ENCODE measurements at places on chromosomes 5 and 9.

DNA sequence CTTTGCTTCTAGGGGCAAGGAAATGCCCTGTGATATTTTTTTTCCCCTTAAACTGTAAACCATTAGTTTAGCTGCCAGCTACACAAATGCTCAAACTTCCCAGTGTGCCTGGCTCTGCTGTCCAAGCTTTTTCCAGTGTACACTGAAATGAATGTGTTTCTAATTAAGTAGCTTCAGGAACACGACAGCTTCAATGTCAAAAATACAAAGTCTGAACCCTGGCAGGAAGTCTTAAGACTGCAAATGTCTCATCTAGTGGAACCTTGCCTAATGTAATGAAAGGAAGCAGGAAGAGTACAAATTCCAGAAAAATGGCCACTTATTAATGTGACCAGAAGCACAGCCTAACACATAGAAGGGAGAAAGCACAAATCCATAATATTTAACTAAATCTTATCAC lies 255.2 kb downstream of the CRB2 start:
- DNase-seq: no peak

- DNase-seq: no peak
Measured at GRCh38 chr5:116492016-116492623, 82.5 kb downstream of the SEMA6A start.

DNA sequence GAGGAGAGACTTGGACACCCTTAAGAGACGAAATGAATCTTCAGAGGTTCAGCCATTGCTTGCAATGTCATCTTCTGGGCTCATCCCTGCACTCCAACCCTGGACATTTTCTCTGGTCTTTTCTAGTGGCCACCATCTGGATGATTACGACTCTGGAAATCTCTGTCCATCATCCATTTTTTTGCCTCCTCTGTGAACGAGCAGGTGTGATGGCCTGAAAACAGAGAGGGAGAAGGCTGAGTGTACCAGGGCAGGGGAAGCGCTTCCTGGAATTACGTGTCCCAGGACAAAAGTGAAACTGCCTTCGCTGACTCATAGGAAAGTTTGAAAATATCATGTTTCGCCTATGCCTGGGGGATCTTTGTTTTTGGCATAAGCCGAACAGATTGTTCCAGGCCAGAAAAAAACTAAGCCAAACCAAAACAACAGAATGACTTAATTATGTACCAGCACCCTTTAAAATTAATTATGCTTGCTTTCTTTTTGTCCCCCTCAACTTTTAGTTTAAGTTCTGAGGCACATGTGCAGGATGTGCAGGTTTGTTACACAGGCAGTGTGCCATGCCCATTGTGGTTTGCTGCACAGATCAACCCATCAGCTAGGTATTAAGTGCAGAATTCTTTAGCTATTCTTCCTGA lies 31.9 kb downstream of the ANKRD33B start:
- DNase-seq: no peak

GRCh38 chr9:91429501-91429900 lies 5.9 kb upstream of the NFIL3 start:
- DNase-seq: no peak

GRCh38 chr9:117733465-117733864 lies 29.3 kb downstream of the TLR4 start:
- no peak for DNase-seq

GRCh38 chr9:13034694-13035002 lies 244.8 kb downstream of the MPDZ start:
- DNase-seq: no peak

DNA sequence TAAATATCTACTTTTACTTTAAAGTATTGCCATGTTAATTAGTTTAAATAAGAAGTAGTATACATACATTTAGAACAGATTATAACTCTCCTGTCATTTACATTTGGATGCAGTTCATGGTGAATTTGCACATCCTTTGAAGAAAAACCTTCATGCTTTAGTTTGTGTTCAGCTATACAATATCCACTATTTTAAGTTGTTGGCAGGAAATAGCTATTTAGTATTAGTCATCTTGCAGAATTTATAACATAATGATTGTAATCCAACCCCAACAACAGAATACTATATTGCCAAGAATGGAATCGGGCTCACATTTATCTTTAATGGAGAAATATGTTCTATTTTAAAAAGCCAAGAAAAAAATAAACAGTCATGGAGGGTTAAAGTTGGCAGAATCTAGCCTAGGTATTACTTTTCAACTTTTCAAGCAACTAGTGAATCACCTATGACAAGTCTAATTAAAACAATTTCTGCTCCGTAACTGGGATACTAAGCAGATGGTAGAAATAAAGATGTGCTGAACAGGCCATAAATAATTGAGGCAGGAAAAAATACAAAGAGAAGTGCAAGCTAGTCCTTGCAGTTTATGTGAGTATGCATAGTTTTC lies 1170.6 kb upstream of the NUDT12 start:
- DNase-seq: no peak

- DNase-seq: no peak
Measured at GRCh38 chr5:113807427-113807991, 294.0 kb downstream of the YTHDC2 start.

DNA sequence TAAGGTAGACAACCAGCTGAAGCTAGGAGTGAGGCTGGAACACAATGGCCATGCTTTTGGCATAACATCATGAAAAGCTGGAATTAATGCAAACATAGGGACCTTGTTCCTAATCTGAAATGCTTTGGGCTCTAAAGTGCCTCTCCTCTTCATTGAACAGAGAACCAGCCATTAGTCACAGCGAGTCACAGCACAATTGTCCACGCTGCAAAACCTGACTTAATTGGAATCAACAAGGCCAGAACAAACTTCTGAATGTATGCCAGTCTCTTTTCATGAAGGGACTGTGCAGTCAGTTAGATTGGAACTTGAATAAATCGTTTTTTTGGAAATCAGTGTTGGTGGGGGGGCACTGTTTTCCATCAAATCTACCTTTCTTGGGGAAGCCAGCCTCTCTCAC lies 96.5 kb downstream of the JAKMIP2 start:
- no peak for DNase-seq

DNA sequence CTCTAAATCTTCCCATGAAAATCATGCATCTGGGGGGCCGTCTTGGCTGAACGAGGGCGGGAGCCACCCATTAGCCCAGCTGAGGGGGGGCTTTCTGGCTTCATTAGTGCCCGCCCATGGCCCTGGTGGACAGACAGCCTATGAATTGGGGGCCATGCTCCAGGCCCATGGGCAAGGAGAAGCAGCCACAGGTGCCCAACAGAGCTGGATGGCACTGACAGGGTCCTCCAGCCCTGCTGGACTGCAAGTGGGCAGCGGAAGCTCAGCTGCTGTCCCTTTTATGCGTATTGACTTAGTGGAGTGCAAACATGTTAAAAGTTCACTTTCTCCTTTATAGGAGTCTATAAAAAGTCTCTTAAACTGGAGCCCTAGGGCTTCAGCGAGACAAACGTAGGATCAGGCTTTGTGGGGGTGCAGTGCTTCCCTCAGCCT lies 75.3 kb downstream of the MACROH2A1 start:
- no peak for DNase-seq

DNA sequence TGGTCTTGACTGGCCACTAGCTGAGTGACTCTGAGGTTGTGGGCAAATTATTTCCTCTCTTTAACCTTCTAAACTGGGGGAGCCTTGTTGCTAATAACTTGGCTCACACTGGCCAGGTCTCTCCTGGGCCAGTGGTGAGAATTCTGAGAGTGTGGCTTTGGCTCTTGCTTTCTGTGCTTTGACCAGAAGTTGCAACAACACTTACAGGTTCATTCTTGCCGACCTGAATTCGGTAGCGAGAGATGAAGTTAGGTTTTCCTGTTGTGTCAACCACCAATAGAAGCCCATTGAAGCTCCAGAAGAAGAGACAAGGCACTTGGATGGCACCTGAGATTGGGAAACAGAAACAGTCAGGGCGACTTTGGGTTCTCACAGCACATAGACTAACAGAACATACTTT lies 19.8 kb downstream of the FAXDC2 start:
- DNase-seq: no peak

Measured in GM12891 (cell line).